Mammary microvascular endothelial cell (primary cell): ENCODE measurements at places on chromosomes 4 and X. TPM values are rescaled to one million over a fixed set of nuclear protein-coding genes. Genes with fewer than 3 reads are reported as not detected.

Gene MAP9
- 0.07 and 0.30 TPM in 2 replicates for total RNA-seq

Gene FAM184B
- not detected in 2 replicates for total RNA-seq

Gene BMPR1B
- not detected in 2 replicates for total RNA-seq

Gene PDGFRA
- 0.13 and 0.30 TPM in 2 replicates for total RNA-seq

Gene FDCSP
- total RNA-seq: not detected in 2 replicates

Gene BOD1L1
- total RNA-seq: 16.5 and 18.3 TPM in 2 replicates

Gene SLC39A8
- 5.3 and 6.0 TPM in 2 replicates for total RNA-seq

Gene ATP8A1
- 3.1 and 4.0 TPM in 2 replicates for total RNA-seq

Gene RGN
- 0.20 TPM in 1 of 2 replicates, not detected in the other for total RNA-seq

Gene SPANXN4
- not detected in 2 replicates for total RNA-seq
